ENCODE measurements at places on chromosomes 6 and 20. TPM values are rescaled to one million over a fixed set of nuclear protein-coding genes. Genes with fewer than 3 reads are reported as not detected.

SLC16A10 gene
- 11.0 TPM for total RNA-seq

DNA sequence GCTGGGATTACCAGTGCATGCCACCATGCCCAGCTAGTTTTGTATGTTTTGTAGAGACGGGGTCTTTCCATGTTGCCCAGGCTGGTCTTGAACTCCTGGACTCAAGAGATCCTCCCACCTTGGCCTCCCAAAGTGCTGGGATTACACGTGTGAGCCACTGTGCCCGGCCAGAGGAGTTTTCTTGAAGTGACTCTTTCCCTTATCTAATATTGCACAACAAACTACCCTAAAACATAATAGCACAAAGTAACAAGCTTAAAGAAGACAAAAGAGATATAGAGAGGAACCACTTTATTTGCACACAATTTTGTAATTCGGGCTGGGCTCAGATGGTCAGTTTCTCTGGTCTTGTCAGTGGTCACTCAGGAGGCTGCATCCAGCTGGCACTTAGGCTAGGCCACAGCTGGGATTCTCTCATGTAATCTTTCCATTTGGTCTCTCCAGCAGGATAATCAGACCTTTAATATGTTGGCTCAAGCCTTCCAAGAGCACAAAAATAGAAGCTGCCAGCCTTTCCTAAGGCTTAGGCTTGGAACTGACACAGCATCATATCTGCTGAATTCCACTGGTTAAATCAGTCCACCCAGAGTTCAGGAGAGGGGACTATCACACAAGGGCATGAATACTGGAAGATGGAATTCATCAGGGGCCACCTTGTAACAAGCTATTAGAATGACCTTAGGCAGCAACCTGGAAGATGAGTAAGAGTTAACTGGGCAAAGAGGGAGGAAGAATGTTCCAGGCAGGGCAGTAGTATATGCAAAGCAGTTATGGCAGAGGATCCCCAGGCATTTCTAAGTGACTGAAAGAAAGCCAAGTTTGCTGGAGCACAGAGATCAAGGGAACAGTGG is 56.7 kb upstream of the PNRC1 start:
- DNase-seq = no peak

GRCh38 chr6:12501990-12502389 is 211.8 kb downstream of the EDN1 start:
- no peak for DNase-seq

- no peak for DNase-seq
These were observed 65.5 kb downstream of the SYNJ2 start for GRCh38 chr6:158047127-158047518.

TPD52L2 gene
- 22.4 TPM for total RNA-seq

GRCh38 chr6:100573166-100573565 is 108.4 kb upstream of the SIM1 start:
- DNase-seq = no peak

- DNase-seq = no peak
These were observed 122.3 kb downstream of the QKI start for GRCh38 chr6:163536770-163537169.

C20orf96 gene
- 7.3 TPM for total RNA-seq

- DNase-seq = no peak
These were observed 4.5 kb downstream of the FLRT3 start for GRCh38 chr20:14332866-14333265.

ID1 gene
- total RNA-seq = 46.1 TPM

SLC22A16 gene
- total RNA-seq = not detected

All from frontal cortex (tissue), 4 donors.